ENCODE measurements at places on chromosomes 5 and 9. TPM values are rescaled to one million over a fixed set of nuclear protein-coding genes. Genes with fewer than 3 reads are reported as not detected.

DNA sequence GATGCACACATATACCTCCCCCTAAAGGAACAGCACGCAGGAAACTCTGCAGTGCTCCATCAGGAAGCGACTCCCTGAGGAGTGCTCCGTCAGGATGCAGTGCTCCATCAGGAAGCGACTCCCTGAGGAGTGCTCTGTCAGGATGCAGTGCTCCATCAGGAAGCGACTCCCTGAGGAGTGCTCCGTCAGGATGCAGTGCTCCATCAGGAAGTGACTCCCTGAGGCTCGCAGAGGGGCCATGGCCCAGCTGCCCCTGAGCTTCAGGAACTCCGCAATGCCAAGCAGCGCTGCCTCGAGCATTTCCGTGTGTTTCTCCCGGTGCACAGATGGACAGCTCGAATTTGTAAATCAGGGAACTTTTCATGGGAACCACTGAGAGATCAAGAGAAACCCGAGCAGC lies 88.1 kb downstream of the PAX5 start:
- no peaks in the 10 kb centered on the region for H3K36me3 ChIP-seq
- DNase-seq = no peak
- no peak overlapping the region for H3K4me3 ChIP-seq
- H3K4me1 ChIP-seq = no peaks in the 10 kb centered on the region

- H3K36me3 ChIP-seq = no peaks in the 10 kb centered on the region
- no peaks in the 10 kb centered on the region for H3K27me3 ChIP-seq
- H3K4me3 ChIP-seq = no peak overlapping the region
- H3K27ac ChIP-seq = no peak overlapping the region
- DNase-seq = no peak
Measured at GRCh38 chr5:133319905-133320520, 268.2 kb downstream of the HSPA4 start.

ENTREP1 gene
- 0.20 TPM for total RNA-seq

DNA sequence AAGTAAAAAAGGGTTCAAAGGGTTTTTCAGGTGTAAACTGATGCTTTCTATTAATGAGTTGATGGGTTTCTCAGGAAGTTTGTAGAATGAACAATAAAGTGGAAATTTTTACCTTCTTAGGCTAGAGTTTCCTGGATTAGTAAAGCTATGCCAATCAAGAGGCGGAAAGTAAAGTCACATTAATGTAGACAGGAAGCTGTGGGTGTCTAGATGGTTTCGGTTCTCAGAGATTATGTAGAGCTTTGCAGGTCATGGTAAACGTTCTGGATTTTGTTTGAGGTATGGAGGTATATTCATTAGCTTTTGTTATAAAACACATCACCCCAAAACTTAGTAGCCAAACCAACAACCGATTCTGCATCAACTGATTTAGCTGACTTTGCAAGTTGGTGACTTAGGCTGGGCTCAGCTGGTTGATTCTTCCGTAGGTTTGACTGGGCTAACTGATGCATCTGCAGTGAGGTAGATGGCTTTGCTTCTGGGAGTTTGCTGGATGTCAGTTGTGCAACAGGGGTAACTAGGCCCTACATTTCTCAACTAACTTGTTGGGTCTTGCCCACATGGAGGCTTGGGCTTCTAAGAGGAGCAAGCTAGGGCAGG lies 273.8 kb downstream of the MSX2 start:
- H3K4me1 ChIP-seq = peaks cover 21% of the 10 kb centered on the region
- no peaks in the 10 kb centered on the region for H3K36me3 ChIP-seq
- no peak overlapping the region for H3K27ac ChIP-seq
- no peaks in the 10 kb centered on the region for H3K27me3 ChIP-seq
- DNase-seq = no peak
- H3K4me3 ChIP-seq = no peak overlapping the region

GRCh38 chr9:90914868-90915483 lies 113.4 kb downstream of the SYK start:
- H3K4me3 ChIP-seq = no peak overlapping the region
- H3K36me3 ChIP-seq = no peaks in the 10 kb centered on the region
- no peaks in the 10 kb centered on the region for H3K27me3 ChIP-seq
- peak; percentile 60 for DNase-seq
- H3K27ac ChIP-seq = no peak overlapping the region

SARDH gene
- total RNA-seq = 19.3 TPM

CD274 gene
- 16.2 TPM for total RNA-seq
